ENCODE measurements at places on chromosomes 4 and X. TPM values are rescaled to one million over a fixed set of nuclear protein-coding genes. Genes with fewer than 3 reads are reported as not detected.

Gene GLRB
- polyA plus RNA-seq = 0.33 TPM

Gene KLHL4
- polyA plus RNA-seq = 8.8 TPM

Gene KLHL13
- 6.4 TPM for polyA plus RNA-seq

Gene FAT4
- polyA plus RNA-seq = 0.78 TPM

Gene LRIT3
- polyA plus RNA-seq = 0.11 TPM

Gene UGT2A1
- polyA plus RNA-seq = not detected

Gene FABP2
- not detected for polyA plus RNA-seq

Gene SYNPO2
- 0.50 TPM for polyA plus RNA-seq

Gene TLR10
- polyA plus RNA-seq = not detected

Gene HAND2
- polyA plus RNA-seq = 0.05 TPM

Gene TEX13C
- 0.03 TPM for polyA plus RNA-seq

Gene SHROOM4
- polyA plus RNA-seq = 1.6 TPM

Gene KLKB1
- polyA plus RNA-seq = 12.0 TPM

Gene CYBB
- polyA plus RNA-seq = 0.03 TPM

Gene TMEM150C
- 1.2 TPM for polyA plus RNA-seq

Gene NKX1-1
- polyA plus RNA-seq = not detected

Gene IL21
- polyA plus RNA-seq = not detected

Gene MTTP
- polyA plus RNA-seq = 0.08 TPM

Gene NEIL3
- polyA plus RNA-seq = 5.5 TPM

Gene UGT2B7
- polyA plus RNA-seq = not detected

Gene MAGEA3
- polyA plus RNA-seq = 0.06 TPM

Gene SERTM2
- polyA plus RNA-seq = 0.45 TPM

Gene SPANXB1
- 0.57 TPM for polyA plus RNA-seq

Gene CLIC2
- 0.08 TPM for polyA plus RNA-seq

Gene SPANXD
- polyA plus RNA-seq = not detected

Gene CXCL6
- polyA plus RNA-seq = 10.2 TPM

Gene CT47C1
- not detected for polyA plus RNA-seq

Gene PDLIM3
- polyA plus RNA-seq = 8.1 TPM
